Activated T-helper 2 cell treated with anti-CD3 and anti-CD28 coated beads, Interferon-gamma antibody, Interleukin-2, Interleukin-4, amounts not matched to agents 10 μg/mL and 5 μg/mL and 100 μg/mL, durations not matched to agents 14 hours and 24 hours and 36 hours (primary cell): ENCODE measurements at places on chromosomes 12 and 14. TPM values are rescaled to one million over a fixed set of nuclear protein-coding genes. Genes with fewer than 3 reads are reported as not detected.

GRCh38 chr12:111045941-111046340, 125.6 kb upstream of the MYL2 start:
- no peak for DNase-seq
- H3K36me3 ChIP-seq: no peaks in the 10 kb centered on the region
- H3K4me3 ChIP-seq: no peak overlapping the region
- peaks cover 13% of the 10 kb centered on the region for H3K27me3 ChIP-seq

DNA sequence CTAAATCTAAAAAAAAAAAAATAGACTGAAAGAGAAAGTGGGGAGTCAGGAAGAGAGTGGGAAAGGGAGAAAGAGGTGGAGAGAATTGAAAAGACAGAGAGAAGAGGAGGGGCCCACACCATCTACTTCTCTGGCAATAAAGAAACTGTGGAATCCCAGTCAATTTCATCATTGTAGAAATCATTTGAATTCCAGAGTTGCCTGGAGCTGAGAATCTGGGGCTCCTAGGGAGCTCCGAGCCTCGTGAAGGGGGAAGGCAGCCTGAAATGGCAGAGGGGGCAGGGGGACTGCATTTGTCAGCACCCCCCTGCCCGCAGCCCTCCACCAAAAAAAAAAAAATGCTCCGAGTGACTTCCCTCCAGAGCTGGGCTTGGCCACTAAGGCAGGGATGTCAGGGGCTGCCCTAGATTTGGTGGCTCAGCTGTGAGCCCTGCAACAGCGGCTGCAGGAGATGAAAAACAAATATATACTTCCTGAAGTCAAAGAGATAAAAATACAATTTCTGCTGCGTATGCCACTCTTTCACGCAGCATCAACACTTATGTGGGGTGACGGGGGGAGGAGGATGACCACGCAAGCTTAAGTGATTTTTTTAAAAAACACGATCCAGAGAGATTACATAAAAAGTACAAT, 80.5 kb downstream of the BCL11B start:
- H3K4me1 ChIP-seq: peaks cover 79% of the 10 kb centered on the region
- H3K36me3 ChIP-seq: peaks cover 15% of the 10 kb centered on the region
- DNase-seq: no peak
- H3K27me3 ChIP-seq: no peaks in the 10 kb centered on the region
- peak overlapping the region; percentile 96 for H3K27ac ChIP-seq

DNA sequence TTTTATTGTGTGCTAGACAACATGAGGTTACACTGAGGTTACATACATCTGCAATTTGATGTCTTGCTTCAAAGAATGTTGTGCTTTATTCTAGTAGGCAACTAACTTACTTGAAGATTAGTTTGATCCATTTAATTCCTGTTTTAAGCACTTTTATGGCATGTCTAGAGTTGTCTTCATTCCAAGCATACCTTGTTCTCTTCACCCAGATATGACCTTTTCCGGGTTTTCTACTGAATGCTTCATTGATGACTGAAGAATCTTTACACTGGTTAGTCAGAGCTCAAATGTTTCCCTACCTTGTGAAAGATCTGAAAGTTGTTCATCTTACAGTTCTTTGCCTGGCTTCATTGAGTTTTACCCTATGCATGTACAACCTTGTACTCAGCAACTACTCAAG, 274.0 kb upstream of the KITLG start:
- no peak overlapping the region for H3K4me3 ChIP-seq
- no peaks in the 10 kb centered on the region for H3K27me3 ChIP-seq
- H3K4me1 ChIP-seq: no peaks in the 10 kb centered on the region
- H3K36me3 ChIP-seq: no peaks in the 10 kb centered on the region

DNA sequence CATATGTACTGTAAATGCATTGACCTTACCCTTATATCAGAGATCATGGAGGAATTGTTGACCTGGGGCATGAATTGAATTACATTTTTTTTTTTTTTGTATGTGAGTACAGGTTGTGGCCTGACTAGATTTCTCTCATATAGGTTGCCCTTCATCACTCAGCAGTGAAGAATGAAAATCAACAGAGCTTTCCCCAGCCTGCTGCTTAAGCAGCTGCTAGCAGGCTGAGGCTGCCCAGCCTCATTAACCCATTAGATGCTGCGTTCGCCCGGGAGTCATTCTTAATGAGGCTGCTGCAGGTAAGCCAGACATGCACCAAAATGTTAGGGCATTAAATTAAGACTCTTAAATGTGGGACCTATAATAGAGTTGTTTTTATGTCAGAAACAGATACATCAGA, 236.0 kb downstream of the ETNK1 start:
- H3K36me3 ChIP-seq: no peaks in the 10 kb centered on the region
- H3K4me1 ChIP-seq: no peaks in the 10 kb centered on the region
- no peak for DNase-seq
- no peak overlapping the region for H3K4me3 ChIP-seq

GRCh38 chr12:58563621-58564020, 356.7 kb downstream of the LRIG3 start:
- H3K27me3 ChIP-seq: no peaks in the 10 kb centered on the region
- no peak overlapping the region for H3K4me3 ChIP-seq
- DNase-seq: no peak
- no peaks in the 10 kb centered on the region for H3K4me1 ChIP-seq
- H3K27ac ChIP-seq: no peak overlapping the region

The KRT85 gene
- total RNA-seq: not detected in 2 replicates

The RAPGEF3 gene
- 1.8 and 2.7 TPM in 2 replicates for total RNA-seq

The STAC3 gene
- total RNA-seq: 5.6 and 6.1 TPM in 2 replicates
